ENCODE measurements at places on chromosomes 7 and 10.

GRCh38 chr7:139046143-139046542, 10.3 kb upstream of the ZC3HAV1L start:
- no peak for DNase-seq

DNA sequence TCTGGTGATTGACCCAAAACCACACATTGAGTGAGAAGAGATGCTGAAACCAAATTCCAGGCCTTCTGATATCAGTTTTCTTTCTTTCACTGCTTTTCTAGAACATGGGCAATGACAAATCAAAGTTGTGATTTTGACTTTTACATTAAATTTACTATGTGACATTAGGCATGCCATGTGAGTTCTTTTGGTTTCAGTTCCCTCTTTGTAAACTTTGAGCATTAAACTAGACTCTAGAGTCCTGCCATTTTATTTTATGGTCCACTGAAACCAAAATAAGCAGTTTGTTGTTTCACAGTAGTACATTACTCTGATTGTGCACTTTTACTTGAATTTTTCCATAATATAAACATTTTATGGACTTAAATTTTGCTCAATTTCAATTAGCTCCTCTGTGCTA, 381.1 kb upstream of the SEMA3D start:
- DNase-seq = no peak

GRCh38 chr10:110149259-110149658, 58.1 kb upstream of the MXI1 start:
- no peak for DNase-seq

DNA sequence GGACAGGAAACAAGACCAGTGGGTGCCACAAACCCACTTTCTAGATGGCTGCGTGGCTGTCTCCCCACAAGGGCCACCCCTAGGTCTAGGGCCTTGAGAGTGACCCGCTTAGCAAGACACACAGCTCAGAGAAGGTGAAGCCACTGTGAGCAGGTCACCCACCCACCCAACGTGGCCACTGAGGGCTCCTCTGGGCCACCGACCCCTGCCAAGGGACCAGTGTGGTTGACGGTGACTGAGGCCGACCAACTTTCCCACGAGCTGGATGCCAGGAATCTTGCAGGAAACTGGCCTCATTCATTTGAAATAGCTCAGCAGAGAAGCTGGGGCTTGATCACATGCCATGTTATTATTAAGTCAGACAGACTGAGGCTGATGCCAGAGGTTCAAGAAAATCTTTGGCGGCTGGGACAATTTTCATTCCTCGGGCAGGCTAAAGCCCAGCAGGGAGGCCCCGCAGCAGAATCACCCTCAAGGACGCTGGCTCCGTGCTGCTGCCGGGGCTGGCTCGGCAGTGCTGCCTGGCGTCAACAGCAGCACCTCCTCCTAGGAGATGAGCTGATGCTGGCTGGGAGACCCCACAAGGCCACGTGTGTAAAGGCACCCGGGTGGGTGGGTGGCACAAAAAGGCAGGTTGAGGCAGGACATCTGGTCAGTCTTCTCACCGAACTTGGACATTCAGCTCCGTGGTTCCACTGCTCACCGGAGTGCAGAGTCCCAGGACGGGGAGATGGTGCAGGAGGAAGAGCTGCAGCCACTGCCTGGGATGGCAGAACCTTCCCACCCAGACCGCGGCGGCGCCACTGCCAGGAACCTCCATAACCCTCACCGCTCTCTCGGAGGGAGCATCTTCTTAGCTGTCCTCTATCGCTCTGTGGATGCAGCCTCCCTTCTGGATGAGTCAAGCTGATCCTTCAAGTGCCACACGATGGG, 57.8 kb downstream of the ZRANB1 start:
- DNase-seq = no peak

GRCh38 chr10:7485799-7486198, 75.0 kb upstream of the SFMBT2 start:
- no peak for DNase-seq

DNA sequence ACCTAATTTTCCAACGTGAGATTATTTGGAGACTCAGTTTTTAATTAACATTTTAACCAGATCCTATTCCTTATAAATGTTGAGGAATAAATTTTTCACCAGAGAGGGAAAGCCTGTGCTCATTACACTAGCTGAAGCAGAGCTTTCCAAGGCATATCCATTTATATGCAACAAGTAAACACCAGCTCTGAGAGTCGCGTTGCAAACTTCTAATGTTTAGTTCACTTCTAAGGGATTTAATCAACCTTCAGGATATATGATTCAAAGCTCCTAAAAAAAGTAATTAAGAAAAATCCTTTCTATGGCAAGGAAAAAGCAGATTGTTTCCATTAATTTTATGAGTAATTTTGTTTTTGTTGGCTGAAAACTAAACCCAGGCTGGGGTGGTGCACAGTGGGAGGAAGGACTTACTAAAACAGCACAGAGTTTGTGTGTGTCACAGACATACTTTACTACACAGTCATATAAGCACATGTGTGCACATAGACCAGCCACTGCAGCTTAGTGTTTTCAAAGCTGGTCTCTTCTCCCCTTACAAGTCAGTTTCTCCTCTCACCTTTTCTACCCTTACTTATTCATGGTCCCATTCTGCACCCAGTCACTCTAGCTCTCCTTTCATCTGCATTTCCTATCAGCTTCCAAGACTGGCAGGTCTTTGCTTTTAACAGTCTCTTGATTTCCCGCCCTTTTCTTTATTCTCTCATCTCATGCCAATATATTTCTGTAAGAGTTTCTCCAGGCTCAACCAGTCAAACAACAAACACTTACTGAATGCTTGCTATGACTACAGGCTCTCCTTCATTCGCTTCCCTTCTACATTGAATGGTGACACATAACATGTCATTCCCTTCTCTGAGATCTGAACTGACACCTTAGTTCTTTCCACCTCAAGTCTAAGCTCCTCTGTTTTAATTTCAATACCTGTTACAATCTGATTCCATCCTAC, 81.1 kb upstream of the FZD1 start:
- DNase-seq = no peak

DNA sequence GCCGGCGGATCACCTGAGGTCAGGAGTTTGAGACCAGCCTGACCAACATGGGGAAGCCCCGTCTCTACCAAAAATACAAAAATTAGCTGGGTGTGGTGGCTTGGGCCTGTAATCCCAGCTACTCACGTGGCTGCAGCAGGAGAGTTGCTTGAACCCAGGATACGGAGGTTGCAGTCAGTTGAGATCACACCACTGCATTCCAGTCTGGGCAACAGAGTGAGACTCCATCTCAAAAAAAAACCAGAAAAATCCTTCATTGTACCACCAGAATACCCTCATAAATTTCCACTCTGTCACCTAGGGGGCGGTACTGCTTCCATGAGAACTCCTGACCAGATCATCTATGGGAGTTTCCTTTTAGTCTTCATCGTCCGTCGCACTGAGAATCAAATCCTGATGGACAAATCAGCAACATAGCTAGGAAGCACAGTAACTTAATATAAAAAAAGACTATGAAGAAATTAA, 225.8 kb upstream of the KLF14 start:
- DNase-seq = no peak

GRCh38 chr7:24227068-24227467, 56.9 kb upstream of the NPY start:
- no peak for DNase-seq

- DNase-seq = no peak
These were observed 32.0 kb upstream of the CFAP46 start for GRCh38 chr10:132974249-132974796.

GRCh38 chr7:39301543-39301942, 264.7 kb upstream of the YAE1 start:
- no peak for DNase-seq

DNA sequence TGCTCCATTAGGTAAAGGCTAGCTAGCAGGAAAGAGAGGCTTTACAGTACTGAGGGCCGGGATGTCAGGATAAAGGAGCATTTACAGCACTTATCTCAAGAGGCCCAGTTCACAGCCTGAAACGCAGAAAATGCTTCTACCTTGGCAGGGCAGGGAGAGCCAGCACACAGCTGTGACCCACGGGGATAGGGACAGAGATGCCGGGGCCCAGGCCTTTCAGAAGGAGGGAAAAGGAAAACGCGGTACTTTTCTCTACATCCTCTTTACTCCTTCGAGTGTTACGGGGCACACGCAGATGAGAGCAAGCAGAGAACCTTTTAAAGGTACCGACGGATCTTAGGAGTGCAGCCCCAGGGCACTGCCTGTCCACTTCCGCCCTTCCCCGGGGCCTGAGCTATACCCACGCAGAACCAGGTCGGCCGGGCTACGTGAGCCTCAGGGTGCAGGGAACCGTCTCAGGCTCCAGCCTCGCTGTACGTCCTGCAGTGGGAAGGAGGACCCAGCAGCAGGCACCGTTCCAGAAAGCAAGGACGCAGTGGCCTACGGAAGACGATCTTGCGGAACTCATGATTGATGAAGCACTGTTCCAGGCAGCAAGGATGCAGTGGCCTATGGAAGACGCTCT, 232.3 kb downstream of the ELFN1 start:
- DNase-seq = no peak

- no peak for DNase-seq
These were observed 175.3 kb downstream of the CNTNAP2 start for GRCh38 chr7:146291900-146292299.

DNA sequence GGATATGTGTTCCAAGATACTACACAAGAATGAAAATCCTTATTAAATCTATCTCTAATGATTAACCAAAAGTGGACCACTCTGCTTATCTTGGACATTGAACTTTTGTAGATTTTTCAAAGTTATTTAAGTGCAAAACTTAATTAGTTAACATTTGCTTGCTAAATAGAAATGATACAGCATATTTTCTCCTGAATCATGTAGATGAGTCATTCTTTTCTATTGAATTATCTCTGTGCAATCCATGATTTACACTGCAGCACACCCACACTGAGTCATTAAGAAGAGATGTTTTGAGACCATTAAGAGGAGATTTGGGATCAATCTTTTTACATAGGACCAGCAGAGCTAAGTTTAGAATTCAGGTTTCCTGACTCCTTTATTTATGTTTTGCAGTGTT, 6.6 kb upstream of the ABCC2 start:
- no peak for DNase-seq

DNA sequence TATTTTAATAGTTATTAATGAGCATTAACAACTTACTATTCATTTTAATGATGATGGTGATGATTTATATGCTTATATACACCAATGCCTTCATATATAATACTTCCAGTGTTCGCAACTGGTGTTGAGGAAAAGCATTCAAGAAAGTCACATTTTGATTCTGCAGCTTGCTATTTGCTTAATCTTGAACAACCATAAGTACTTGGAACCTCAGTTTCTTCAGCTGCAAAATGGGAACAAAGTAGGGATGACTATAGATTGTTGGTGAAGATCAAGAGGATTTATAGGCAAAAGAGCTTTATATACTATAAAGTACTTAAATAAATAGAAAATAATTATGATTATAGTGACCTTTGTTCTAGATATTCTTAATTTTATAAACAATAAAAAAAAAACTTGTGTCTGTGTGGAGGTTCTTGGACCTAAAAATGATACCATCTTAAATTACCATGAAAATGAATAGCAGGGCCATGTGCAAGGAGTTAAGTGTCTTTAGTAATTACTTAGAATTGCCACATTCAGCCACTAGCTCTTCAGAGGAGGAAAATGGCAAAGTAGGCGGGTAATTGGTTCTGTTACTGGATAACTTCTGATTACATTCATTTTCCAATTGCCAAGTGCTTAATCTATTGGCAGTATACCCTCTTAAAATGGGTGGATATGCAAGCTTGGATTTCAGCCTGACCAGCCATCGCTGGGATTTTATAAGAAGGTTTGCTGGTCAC, 4.5 kb downstream of the ARID5B start:
- no peak for DNase-seq
